ENCODE measurements at places on chromosomes 6 and 20.
A peak's percentile ranks its signal among the peaks of the same experiment; 100 is the strongest.

GRCh38 chr20:23923891-23924435, 44.4 kb upstream of the CST5 start:
- DNase-seq: no peak

- peak; percentile 43 for DNase-seq
Measured at GRCh38 chr20:53839423-53840176, 230.8 kb downstream of the BCAS1 start.

DNA sequence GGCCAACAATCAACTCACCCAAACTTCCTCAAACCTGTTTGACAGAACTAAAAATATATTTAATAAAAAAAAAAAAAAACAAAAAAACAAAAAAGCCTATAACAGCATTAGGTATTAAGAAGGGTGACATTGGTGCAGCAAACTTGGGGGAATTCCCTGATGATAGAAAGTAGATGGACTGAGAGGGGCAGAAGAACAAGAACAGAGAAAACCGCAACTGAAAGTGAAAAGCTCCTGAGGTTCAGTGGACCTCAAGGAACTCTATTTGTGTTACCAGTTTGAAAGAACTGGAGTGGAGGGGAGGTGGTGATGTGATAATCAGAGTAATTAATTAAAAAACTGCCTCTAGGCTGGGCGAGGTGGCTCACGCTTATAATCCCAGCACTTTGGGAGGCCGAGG, 53.8 kb downstream of the MACROD2 start:
- no peak for DNase-seq

DNA sequence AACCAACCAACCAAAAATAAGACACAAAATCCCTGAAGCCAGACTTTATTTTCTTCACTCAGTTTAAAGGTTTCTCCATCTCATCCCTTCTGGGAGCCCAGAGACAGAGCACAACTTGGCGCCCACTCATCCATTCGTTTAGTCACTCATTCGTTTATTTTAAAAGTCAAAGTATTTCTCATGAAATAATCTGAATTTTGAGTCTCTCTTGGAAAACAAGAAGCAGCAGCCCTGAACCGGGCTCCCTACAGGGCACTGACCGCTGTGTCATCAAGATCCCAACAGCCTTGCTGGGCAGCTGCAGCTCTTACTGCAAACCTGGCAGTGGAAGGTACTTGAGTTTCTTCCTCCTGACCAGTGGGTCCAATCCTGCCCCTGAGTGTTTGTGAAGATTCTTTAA, 171.6 kb downstream of the THBS2 start:
- DNase-seq: no peak

- no peak for DNase-seq
Measured at GRCh38 chr6:88366672-88367071, 200.5 kb upstream of the CNR1 start.

GRCh38 chr6:63268574-63268973, 51.2 kb downstream of the LGSN start:
- DNase-seq: no peak

GRCh38 chr6:133312006-133312405, 70.8 kb downstream of the EYA4 start:
- no peak for DNase-seq

GRCh38 chr20:40635971-40636370, 53.1 kb downstream of the MAFB start:
- no peak for DNase-seq

DNA sequence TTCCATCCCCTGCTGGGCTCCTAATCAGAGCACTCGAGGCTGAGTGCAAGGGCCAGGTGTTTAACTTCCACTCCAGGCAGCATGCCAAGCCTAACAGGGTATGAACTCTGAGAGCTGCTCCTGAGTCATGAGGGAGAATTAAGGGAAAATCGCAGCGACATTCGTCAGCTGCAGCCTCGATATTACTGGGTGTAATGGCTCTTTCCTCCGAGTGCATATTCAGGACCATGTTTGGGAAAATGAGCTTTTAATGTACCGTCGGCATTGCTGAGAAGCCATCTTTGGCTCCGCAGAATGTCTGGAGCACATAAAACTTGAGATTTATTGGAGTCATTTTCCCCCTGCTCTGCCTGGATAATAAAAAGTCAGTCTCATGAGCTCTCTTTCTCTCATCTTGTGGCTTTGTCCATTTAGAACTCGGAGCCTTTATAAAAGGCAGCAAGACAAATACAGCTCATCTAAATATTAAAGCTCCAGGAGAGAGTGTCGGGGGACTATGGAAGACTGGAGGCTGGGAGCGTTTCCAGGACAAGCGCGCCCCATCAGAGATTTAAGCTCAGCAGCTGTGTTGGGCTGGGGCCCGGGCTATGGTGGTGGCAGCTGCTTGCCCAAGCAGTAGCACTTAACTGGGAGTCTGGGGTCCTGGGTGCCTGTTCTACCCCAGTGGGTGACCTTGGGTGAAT, 103.7 kb downstream of the TOX2 start:
- DNase-seq: no peak

- no peak for DNase-seq
Measured at GRCh38 chr20:23226612-23227265, 123.9 kb upstream of the NXT1 start.

GRCh38 chr6:156886409-156886808, 109.2 kb downstream of the ARID1B start:
- DNase-seq: no peak

GRCh38 chr6:34522761-34523160, 33.4 kb downstream of the SPDEF start:
- no peak for DNase-seq

DNA sequence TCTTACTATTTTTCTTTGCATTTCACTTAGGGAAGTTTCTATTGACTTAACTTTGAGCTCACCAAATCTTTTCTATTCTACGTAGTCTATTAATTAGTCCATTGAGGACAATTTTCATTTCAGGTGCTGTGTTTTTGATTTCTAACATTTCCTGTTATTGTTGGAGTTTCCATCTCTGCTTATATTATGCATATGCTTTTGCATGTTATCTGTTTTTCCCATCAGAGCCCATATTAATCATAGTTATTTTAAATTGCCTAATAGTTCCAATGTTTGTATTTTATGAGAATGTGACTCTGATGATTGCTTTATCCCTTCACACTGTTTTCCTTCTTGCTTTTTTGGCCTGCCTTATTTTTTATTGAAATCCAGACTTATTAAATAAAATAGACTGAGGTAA, 414.5 kb upstream of the OPRM1 start:
- no peak for DNase-seq

DNA sequence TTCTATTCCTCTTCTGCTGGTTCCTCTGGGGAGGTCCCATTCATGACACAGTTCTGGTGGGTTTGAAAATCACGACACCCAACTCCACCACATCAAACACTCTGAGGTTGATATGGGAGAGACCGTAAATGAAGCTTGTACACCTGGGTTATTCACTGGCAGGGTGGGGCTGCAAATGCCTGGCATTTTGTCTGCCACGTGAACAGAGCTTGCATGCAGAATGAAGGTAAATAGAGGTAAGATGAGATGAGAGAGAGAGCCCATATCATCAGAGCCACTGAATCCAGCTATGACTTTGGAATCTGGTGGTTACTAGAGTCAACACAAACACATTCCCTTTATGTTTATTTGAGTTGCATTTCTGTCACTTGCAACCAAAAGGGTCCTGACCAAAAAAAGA, 97.4 kb downstream of the BANF2 start:
- DNase-seq: no peak

DNA sequence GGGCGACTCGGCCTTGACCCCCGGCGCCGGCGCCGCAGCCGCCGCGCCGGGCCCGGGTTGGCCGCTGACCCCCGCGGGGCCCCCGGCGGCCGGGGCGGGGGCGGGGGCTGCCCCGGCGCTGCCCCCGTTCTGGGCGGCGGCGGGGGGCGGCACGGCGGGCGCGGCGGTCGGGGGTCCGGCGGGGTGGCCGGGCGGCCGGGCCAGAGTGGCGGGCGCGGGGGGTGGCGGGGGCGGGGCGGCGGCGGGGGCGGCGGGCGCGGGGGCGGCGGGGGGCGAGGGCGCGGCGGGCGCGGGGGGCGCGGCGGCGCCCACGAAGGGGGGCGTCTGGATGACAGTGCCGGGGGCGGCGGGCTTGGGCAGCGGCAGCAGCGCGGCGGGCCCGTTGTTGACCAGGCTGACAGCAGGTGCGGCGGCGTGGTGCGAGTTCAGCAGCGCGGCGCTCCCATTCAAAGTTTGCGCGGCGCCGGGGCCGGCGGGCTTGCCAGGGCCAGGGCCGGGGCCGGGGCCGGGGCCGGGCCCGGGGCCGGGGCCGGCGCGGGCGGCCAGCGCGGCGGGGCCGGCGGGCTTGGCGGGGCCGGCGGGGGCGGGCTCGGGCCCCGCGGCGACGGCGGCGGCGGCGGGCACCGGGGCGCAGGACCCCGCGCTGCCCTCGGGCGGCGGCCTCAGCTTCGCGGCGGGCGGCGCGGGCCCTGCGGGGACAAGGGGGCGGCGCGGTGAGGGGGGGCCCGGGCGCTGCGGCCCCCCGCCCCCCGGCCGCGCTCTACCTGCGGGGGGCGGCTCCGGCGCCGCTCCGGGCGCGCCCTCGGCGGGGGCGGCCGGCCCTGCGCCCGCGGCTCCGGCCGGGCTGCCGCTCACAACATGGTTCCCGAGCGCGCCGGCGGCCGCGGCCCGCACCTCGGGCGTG, 659 bp downstream of the TAF4 start:
- no peak for DNase-seq
